Upper lobe of left lung (tissue), 6 donors: ENCODE measurements at places on chromosomes 3 and 15. TPM values are rescaled to one million over a fixed set of nuclear protein-coding genes. Genes with fewer than 3 reads are reported as not detected.

The SLC28A1 gene
- not detected for total RNA-seq

The MEX3B gene
- 1.1 TPM for total RNA-seq

The PCLAF gene
- not detected for total RNA-seq

- no peak for DNase-seq
These were observed 60.0 kb downstream of the APBA2 start for GRCh38 chr15:28945626-28946230.

DNA sequence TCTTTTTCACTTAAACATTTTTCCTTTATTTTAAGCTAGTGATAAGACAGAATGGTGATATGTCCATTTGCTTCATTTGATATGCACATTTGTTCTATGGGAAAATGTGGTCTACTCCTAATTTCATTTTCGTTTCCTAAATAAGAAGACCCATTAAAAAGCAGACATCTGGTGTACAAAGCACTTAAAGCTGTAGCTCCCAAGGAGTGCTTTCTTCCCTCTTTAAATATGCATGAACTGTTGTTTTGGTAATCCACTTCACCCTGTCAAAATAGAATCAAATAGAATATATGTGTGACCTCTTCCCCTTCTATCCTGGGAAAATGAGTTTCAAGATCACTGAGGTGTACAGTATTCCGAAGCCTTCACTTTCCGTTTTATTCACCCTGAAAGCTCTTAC, 182.8 kb downstream of the ROBO2 start:
- no peak for DNase-seq

GRCh38 chr3:109643590-109643989, 306.2 kb upstream of the DPPA4 start:
- no peak for DNase-seq

DNA sequence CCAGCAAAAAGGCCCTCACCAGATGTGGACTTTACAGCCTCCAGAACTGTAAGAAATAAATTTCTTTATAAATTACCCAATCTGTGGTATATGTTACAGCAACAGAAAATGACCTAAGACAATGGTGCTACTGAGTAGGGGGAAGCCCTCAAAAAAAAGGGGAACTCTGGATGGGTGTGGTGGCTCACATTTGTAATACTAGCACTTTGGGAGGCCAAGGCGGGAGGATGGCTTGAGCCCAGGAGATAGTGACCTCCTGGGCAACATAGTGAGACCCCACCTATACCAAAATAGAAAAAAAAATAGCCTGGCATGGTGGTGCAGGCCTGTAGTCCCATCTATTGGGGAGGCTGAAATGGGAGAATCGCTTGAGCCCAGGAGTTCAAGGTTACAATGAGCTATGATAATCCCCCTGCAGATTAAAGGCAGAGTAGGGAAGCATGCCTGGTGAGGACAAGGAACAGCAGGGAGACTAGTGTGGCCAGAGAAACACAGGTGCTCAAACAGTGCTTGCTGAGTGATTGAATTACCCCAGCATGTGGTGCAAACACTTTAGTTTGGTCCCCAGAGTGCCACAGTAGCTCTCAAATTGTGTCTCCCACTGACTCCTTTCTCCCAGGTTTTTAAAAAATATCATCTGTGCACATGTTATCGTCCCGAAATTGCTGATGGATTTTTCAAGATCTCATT, 13.9 kb upstream of the USP3 start:
- peak; percentile 62 for DNase-seq

GRCh38 chr3:160837394-160837980, 81.5 kb downstream of the PPM1L start:
- DNase-seq, result no peak

GRCh38 chr15:85710340-85710842, 84.3 kb downstream of the KLHL25 start:
- no peak for DNase-seq

DNA sequence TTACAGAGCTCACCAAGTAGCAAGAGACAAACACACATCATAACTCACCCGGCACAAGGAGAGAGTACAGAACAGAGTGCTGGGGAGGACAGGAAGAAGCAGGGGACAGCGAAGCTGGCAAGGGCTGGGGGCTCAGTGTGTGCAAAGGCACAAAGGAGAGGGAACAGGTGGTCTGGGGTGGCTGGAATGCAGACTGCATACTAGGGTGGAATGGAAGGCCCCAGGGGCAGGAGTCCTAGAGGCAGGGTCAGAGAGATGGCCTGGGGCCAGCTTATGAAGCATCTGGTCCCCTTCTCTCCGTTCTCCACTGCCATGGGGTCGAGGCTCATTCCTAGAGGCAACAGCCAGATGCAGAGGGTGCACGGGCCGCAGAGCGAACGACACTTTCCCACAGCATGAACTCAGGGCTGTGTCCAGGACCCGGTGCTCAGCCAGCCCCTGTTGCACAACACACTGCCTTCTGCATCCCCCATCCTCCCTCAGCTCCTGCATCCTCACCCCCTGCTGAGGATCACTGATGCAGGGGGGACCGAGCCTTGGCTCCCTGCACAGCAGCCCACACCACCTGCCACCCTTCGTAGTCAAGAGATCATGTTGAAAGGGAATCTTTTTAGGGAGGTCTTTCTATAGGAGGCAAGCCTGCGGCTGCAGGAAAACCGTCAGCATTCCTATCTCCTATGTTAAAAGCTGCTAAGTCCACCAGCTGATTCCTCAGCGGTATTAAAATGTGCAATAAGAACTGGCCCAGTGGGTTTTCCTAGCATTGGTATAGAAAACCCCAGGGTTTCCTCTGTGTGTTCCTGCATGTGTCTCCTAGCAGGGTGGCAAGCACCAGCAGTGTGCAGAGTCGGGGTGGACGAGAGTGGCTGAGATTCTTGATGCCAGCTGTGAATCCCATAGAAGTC, 293.5 kb downstream of the UACA start:
- DNase-seq, result no peak

- DNase-seq, result no peak
These were observed 104.5 kb downstream of the NLGN1 start for GRCh38 chr3:173501931-173502489.

DNA sequence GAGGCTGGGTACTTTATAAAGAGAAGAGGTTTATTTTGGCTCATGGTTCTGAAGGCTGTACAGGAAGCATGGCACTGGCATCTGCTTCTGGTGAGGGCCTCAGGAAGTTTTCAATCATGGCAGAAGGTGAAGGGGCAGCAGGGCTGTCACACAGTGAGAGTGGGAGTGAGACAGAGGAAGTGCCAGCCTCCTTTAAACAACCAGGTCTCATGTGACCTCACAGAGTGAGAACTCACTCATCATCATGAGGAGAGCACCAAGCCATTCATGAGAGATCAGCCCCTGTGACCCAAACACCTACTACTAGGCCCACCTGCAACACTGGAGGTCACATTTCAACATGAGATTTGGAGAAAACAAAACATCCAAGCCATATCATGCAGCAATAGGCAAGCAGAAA, 9.3 kb upstream of the RFTN1 start:
- DNase-seq, result no peak
